ENCODE measurements at places on chromosomes 2 and 18. TPM values are rescaled to one million over a fixed set of nuclear protein-coding genes. Genes with fewer than 3 reads are reported as not detected.

PRKRA gene
- 32.0 TPM for total RNA-seq

CNGA3 gene
- total RNA-seq = not detected

ZNF804A gene
- not detected for total RNA-seq

CASP10 gene
- total RNA-seq = 6.5 TPM

PNO1 gene
- 29.6 TPM for total RNA-seq

CFAP65 gene
- not detected for total RNA-seq

SLC5A7 gene
- total RNA-seq = not detected

SCYGR4 gene
- not detected for total RNA-seq

GALR1 gene
- total RNA-seq = not detected

Data from foreskin keratinocyte (primary cell).